ENCODE measurements at places on chromosomes 4 and X.

DNA sequence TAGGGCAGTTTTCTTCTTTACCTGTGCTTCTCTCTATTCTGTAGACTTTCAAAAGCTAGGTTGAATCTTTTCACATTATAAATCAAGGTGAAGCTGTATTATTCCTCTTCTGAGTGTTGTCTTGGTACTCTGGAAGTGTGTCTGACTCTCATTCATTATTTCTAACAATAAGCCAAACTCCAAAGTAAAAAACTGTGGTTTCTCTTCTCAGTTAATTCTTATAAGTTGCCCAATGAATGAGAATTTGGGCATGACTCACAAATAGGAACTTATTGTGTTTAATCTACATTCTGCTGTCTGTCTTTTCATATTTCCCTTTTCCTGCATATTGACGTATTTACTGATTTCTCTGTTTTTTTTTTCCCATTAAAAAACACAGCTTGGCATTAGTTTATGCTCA lies 714.5 kb downstream of the CCSER1 start:
- DNase-seq = no peak

DNA sequence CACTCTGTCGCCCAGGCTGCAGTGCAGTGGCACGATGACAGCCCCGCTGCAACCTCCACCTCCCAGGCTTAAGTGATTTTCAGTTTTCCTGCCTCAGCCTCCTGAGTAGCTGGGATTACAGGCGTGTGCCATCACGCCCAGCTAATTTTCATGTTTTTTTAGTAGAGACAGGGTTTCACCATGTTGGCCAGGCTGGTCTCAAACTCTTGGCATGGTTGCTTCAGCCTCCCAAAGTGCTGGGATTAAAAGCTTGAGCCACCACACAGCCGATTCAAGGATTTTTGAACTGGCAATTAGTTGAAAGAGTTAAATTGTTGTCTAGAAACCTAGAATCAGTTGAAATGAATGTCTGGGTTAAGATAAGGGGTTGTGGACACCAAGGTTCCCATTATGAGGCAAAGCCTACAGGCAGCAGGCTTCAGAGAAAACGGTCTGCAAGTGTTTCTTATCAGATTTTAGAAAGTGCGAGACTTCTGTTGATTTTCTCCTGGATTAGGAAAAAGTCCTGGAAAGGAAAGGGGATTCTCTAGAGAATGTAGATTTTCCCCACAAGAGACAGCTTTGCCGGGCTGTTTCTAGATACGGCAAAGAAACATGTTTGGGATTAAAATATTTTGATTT lies 8.3 kb upstream of the CCNI start:
- no peak for DNase-seq

- peak; percentile 23 for DNase-seq
These were observed 70.1 kb upstream of the ENPP6 start for GRCh38 chr4:184287697-184288255.

DNA sequence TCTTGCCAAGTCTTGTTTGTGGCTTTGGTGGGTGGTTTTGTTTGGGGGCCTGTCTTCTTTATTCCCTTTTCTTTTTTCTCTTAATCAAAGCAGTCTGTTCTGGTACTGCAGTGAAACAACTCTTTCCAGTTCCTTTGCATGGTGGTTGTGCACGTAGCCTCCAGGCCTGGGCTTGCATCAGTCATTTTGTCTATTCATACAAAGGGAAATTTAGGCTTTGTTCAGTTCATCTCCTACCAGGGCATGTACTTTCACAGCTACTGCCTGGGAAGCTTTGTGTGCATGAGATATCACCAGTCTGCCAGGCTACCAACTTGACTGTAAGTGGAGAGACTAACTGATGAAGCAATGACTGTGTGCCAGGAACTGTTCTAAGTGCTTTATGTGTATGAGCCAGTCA lies 8.5 kb downstream of the TRIM2 start:
- DNase-seq = no peak

DNA sequence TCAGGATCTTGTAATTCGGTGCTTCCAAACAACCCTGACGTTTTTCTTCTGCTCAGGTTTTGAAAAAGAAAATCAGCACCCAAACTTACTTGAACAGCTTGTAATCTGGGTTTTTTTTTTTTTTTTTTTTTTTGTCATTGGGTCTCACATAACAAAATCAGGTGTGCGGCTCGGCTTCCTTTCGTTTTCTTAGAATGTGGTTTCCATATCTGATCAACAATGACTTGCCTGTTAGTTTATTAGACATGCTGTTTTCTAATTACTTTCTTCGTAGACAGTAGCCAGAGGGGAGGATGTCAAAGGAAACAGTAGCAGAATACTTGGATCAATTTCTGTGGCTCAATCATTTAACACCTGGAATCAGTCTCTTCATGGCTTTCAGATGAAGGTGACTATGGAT lies 890 bp upstream of the FREM3 start:
- no peak for DNase-seq

DNA sequence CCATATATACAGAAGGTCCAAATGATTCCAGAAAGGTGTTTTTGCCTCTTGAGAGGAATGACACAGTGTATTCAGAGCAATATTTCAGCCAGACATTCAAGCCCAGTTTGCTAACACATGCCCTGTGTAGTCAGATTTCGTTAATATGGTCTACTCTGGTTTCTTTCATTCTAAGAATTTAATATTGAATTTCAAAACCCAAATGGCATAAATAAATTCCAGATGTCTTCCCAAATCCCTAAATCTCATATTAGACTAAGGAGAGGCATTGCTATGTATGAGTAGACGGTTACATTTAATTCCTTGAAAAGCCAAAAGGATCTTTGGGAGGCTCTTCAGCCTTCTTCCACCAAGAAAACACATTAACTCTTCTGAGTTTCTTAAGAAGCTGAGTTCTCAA lies 66.3 kb upstream of the C1QTNF7 start:
- no peak for DNase-seq

- DNase-seq = no peak
These were observed 96.5 kb downstream of the TRAPPC11 start for GRCh38 chr4:183755596-183755995.

DNA sequence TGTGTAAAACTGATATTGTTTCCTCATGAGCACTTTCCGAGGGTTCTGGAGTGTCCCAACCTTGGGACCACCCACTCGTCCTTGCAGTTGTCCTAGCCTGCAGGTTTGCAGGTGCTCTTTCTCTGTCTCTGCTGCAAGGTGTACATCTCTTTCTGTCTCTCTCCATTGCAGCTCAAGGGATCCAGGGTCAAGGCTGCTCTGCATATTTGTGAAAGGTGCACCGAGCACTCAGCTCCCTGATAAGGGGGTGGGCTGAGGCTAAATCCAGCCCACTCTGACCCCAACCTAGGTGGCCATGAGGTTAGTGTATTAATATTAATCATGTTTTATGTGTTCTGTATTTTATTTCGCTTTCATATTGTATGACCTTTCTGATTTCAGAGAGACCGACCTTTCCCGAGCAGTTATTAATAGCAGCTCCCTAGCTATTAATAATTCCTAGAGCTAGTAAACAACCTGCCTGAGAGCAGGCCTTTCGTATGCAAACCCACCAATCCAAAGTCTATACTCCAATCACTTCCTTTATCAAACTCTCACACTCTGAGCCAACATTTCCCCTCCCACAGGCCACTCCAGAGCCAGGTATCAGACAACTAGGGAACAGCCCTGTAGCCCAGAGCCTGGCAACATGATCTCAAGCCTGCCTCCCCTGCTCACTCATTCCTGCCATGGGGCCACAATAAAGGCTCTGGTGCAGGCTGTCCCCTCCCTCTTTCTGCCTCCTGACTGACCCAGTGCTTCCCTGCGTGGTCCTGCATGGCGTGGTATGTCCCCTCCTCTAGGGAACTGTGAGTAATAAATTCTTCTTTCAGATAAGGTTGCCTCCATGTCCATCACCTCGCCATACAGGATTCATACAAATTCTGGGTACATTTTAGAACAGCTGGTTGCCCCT lies 73.9 kb downstream of the SLC2A9 start:
- DNase-seq = peak; percentile 69

DNA sequence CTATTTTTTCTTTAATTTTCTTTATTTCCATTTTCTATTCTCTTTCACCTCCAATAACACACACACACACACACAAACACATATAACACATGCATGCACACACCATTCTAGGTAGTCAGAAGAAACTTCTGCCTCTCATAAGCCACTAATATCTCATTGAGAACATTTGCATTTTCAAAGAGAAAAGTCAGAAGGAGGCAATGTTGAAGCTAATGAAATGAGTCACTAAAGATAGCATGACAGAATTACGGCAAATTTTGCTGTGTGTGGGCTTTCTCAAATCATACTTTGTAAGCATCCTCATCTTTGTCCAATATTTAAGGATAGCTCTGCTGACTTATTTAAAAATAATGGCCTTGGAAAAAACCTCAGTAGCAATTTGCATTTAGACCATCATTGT lies 291.3 kb downstream of the GUCY2F start:
- DNase-seq = no peak

DNA sequence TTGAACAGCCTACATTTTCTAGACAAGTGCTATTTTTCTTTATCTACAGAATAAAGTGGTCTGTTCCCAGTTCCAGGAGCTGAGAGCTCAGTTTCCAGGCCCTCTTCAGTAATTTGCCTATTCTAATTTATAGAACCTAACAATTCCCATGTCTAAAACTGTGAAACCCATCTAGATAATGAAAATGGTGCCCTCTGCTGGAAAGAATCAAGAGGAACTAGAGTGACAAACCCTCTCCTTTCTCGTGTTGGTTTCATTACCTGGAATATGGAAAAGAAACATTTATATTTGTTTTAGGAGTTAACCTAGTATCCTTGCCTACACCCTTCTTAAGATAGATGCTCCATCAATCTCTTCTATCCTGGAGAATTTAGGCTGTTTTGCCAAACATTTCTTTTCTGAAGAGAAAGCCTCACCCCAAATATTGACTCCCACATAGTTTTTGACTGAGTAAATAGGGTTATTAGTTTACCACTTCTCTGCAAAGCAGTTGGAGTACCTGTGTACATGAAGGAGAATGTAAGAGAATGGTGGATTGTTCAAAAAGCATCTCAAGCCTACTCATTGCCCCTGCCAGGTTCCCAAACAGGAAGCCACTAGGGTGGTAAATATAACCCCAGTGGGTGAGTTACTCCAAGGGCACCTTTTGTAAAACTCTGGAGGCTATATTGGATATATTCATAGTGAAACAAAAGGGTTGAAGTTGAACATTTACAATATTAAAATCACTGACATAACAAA lies 121.6 kb downstream of the RASL11B start:
- no peak for DNase-seq

DNA sequence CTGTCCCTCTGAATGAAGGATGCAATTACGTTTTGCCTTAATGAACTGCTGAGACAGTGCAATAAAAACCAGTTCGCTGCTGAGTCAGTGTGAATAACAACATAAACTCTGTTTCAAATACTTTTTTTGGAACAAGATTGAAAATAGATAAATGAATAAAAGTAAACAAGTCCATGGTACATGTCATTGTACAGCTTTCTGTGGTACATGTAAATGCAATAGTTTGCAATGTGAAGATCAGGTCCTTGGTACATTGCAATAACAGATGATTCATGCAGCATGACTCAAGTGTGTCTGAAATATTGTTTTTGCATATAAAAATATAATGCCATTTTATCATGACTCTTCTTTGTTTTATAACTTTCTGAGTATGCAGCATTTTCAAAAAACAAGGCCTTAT lies 193.4 kb upstream of the PACRGL start:
- no peak for DNase-seq

DNA sequence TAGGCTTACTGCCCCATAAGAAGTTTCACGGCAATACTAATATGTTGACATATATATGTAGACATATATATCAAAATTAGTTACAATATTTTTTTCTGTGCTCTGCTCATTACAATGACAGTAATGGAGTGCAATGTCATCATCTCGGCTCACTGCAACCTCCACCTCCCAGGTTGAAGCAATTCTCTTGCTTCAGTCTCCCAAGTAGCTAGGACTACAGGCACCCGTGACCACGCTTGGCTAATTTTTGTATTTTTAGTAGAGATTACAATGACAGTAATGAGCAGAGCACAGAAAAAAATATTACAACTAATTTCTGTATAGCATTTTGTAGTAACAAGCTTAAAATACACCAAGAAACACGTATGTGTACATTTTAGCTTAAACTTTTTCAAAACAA lies 7.6 kb downstream of the EIF4E start:
- no peak for DNase-seq

DNA sequence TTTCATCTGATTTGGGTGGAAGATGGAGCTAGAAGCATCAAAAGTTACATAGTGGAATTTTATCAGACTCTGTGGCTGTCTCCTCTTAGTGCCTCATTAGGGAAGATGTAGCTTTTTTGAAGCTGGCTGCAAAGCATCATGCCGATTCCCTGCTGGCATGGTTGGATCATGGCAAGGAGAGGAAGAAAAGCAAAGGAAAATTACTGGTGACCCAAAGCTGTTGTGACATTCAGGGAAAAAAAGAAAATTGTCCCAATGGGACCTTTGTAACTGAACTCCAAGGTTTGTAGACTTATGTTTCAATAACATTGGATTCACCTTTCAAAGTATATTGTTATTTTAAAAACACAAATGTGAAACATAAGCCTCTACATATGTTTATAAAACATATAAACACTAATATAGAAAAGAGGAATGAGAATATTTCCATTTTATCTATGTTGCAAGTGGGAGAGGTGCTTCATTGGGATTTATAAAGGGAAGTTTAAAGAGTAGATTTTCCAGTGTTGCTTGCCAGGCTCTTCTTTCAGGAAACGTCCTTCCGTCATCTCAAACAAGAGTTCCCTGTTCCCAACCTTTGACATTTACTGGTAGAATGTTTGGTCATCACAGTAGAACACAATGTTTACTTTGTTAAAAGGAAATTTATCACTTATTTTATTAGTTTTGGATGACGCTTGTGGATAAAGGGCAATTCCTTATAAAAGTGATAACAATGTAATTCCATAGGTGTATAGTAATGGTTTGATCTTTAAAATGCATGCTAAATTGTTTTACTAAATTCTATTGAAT lies 190.1 kb upstream of the GPRIN3 start:
- peak; percentile 38 for DNase-seq

- DNase-seq = no peak
These were observed 9.2 kb downstream of the MAMLD1 start for GRCh38 chrX:150372280-150372679.

- no peak for DNase-seq
These were observed 399.5 kb downstream of the SMARCA1 start for GRCh38 chrX:129123795-129124194.

DNA sequence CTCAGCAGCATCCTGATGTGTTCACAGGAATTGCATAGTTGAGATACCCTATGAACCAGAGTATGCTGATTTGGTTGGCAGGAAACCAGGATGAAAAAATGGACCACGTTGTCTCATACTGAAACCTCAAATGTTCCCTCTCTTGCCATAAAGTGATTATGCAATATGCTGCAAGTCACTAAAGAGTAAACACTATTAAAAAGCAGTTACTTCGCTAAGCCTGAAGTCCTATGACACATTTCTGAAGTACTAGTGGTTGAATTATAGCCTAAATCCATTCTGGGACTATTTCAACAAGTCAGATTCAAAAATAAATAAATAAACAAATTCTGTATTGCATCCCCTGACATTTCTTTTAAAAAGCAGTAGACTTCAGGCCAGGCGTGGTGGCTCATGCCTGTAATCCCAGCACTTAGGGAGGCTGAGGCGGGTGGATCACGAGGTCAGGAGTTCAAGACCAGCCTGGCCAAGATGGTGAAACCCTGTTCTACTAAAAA lies 106.0 kb upstream of the NAP1L5 start:
- peak; percentile 67 for DNase-seq

- no peak for DNase-seq
These were observed 1.4 kb downstream of the EDNRA start for GRCh38 chr4:147482281-147482680.
